ENCODE measurements at places on chromosomes 3 and 15. TPM values are rescaled to one million over a fixed set of nuclear protein-coding genes. Genes with fewer than 3 reads are reported as not detected.

The ALDH1A3 gene
- not detected for polyA plus RNA-seq

The ANP32A gene
- 110 TPM for polyA plus RNA-seq

The COL6A5 gene
- polyA plus RNA-seq, result not detected

The EPB42 gene
- polyA plus RNA-seq, result not detected

The TLR9 gene
- 10.4 TPM for polyA plus RNA-seq

The UBAP1L gene
- 0.26 TPM for polyA plus RNA-seq

The IQCH gene
- 0.13 TPM for polyA plus RNA-seq

Measured in IgD-negative memory B cell (primary cell).